HepG2 (cell line): ENCODE measurements at places on chromosomes 3 and 15. TPM values are rescaled to one million over a fixed set of nuclear protein-coding genes. Genes with fewer than 3 reads are reported as not detected.
A peak's percentile ranks its signal among the peaks of the same experiment; 100 is the strongest.

GRCh38 chr3:193640728-193641439, 47.9 kb downstream of the OPA1 start:
- no peak for DNase-seq

The DIS3L gene
- 50.5 and 65.4 TPM in 2 replicates for total RNA-seq

The EAF2 gene
- 14.6 and 20.1 TPM in 2 replicates for total RNA-seq

GRCh38 chr3:115623044-115623868, at the start of gene GAP43:
GAP43 (plus strand) TSS chr3:115623510; CDS start chr3:115623690, 180 bp downstream.
- DNase-seq: peak; percentile 3

- no peak for DNase-seq
Observed at GRCh38 chr3:184039414-184039813, 7.9 kb downstream of the HTR3D start.

DNA sequence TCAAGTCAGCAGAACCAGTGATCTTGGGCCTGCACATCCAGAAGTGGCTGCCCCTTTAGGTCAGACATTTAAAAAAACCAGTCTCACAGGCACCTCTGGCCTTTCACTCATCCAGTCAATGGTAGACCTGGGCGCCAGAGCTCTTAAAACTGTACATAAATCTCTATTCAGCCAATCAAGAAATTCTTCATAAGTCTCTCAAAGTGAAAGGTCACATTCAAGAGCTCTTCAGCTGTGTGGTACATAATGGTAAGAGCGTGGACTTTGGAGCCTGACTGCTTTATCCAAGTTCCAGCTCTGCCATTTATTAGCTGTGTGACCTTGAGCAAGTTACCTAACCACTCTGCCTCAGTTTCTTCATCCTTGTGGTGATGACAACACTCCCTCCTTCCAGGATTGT, 22.3 kb upstream of the MORF4L1 start:
- no peak for DNase-seq

- DNase-seq: no peak
Observed at GRCh38 chr15:35768949-35769348, 223.0 kb upstream of the DPH6 start.

- no peak for DNase-seq
Observed at GRCh38 chr3:53617893-53618523, 123.6 kb downstream of the CACNA1D start.
